ENCODE measurements at places on chromosomes 4 and X.

- DNase-seq, result no peak
Measured at GRCh38 chrX:24347881-24348280, 12.6 kb upstream of the SUPT20HL1 start.

- DNase-seq, result no peak
Measured at GRCh38 chr4:6078560-6078959, 60.3 kb upstream of the C4orf50 start.

DNA sequence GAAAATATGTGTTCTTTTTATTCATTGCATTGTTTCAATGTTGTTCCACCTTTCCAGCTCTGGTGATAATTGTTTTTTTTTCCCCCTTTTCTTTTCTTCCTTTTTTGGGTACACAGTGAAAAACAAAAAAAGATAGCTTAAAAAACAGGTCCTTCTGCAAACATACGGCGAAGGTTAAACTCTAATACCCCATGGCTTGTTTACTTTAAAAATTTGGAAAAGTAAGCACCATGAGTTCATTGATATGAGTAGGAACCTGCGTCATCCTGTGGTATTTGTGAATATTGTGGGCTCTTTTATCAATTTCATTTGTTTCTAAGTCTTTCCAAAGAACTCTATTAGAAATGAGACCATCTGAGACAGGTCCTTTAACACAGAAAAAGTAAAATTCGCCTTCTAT is 123.5 kb downstream of the CHRNA9 start:
- no peak for DNase-seq

DNA sequence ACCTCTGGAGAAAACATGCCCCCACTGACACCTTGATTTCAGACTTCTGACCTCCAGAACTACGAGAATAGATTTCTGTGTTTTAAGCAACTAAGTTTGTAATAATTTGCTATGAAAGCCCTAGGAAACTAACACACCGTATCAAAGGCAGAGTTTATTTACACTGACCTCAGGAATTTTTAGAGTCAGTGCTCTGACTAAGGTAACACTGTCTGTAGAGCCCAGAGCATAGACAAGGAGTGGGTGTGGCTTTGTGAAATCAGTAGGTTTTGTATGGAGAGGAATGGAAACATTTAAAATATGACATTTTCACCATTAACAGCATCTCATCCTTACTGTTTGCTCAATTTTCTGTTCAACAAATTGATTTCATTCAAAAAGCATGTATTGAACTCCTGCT is 764.4 kb upstream of the PCDH10 start:
- DNase-seq, result no peak

- no peak for DNase-seq
Measured at GRCh38 chrX:110032534-110033147, 29.7 kb downstream of the TMEM164 start.

DNA sequence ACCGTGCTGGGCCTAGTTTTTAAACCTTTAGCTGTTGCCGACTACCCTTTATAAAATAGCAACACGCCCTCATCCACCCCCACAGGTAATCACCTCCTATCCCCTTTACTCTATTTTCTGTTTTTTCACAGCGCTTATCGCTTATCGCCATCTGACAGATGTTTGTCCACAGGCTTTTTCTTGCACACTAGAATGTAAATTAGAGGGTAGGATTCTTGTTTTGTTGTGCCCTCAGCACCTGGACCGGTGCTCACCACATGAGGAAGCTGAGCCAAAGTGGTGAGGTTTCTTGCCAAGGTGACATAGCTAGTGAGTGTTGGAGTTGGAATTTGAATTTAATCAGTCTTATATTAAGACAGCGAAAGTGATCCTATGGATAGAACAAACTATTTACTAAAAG is 2.9 kb upstream of the RBBP7 start:
- DNase-seq, result no peak

DNA sequence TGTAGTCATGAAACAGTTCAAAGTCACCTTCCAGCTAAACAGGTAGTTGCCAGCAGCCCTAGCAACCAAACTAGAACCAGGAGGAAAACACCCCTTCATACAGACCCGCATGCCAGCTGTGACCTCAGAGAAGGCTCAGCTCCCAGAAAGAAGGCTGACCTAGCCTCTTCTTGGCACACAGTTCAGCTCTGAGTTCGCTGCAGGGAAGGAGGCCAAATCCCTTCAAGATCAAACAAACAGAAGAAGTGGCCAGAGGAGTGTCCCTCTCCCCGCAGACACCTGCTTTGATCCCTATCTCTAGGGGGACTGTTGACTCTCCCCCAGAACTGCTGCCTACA is 56.0 kb downstream of the HADH start:
- DNase-seq, result no peak

DNA sequence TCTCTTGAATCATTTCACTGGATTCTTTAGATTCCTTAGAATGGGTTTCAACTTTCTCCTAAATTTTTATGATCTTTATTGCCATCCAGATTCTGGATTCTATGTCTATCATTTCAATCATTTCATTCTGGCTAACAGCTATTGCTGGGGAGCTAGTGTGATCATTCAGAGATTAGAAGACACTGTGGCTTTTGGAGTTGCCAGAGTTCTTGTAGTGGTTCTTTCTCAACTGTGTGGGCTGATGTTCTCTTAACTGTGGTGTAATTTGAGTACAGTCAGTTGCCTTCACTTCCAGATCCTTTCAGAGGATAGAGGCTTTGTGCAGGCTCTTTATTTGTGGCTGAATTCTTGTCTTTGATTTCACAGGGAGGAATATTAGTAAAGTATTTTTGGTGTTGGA is 12.1 kb upstream of the CSN2 start:
- DNase-seq, result no peak

- DNase-seq, result no peak
Measured at GRCh38 chr4:112975567-112976355, 73.7 kb upstream of the ANK2 start.

- DNase-seq, result no peak
Measured at GRCh38 chr4:41512596-41512995, 25.4 kb upstream of the LIMCH1 start.

DNA sequence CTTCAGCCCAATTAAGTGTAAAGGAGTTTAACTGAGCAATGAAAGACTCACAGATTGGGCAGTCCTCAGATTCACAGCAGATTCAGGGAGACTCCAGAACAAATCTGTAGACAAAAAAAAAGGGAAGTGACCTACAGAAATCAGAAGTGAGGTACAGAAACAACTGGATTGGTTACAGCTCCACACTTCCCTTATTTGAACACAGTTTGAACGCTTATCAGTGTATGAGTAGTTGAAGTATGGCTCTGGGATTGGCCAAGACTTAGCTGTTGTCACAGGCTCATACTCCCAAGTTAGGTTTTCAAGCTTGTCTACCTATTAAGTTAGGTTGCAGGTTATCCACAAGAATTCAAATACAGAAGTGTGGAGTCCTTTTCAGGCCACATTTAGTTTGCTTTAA is 112.4 kb upstream of the ELOVL6 start:
- no peak for DNase-seq

DNA sequence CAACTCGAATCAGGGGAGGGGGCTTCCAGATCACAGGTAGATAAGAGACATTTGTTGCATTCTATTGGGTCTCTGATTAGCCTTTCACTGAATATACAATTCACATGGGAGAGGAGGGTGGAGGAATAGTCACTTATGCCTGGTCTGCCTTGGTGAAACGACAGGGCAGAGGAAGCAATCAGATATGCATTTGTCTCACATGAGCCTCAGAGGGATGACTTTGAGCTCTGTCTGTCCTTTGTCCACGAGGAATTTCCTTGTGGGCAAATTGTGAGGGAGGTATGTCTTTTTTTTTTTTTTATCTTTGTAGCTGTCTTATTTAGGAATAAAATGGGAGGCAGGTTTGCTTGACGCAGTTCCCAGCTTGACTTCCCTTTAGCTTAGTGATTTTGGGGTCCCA is 28.5 kb upstream of the TMSB4X start:
- no peak for DNase-seq

GRCh38 chrX:123210252-123210651 is 26.2 kb downstream of the GRIA3 start:
- DNase-seq, result no peak

DNA sequence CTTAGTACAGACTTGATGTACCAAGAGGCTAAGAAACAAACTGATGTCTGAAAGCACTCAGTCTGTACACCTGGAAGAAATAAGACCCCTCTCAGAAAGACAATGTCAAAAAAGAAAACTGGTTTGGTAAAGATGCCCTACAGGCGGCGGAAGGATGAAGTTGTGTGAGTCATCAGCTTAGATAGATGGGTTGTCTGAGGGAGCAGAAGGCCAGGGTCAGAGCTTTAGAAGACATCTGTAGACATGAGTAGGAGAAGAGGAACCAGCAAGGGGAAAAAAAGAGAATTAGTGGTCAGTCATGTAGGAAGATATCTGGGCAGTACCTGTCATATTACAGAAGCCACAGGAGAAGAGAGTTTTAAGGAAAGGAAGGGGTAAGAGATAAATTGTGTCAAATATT is 8.3 kb downstream of the SRPX2 start:
- DNase-seq, result no peak

GRCh38 chrX:107561468-107562215 is 66.7 kb upstream of the PRPS1 start:
- no peak for DNase-seq

GRCh38 chr4:143352720-143353119 is 16.0 kb downstream of the GAB1 start:
- no peak for DNase-seq

- DNase-seq, result no peak
Measured at GRCh38 chr4:8665406-8666360, 73.1 kb downstream of the CPZ start.

DNA sequence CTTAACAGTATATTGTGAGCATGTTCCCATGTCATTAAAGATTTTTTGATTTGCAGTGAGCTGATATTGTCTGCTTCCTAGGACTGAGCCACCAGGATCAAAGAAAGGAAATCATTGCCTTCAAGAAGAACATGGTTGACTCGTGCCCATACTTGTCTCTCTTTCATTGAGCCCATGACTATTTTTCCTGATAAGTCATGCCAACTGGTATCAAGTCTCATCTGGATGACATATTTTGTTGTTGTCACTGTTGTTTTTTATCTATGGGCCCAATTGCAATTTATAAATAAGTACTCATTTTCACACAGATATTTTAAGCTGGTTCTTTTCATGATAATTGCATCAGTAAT is 10.2 kb upstream of the RHOH start:
- no peak for DNase-seq

DNA sequence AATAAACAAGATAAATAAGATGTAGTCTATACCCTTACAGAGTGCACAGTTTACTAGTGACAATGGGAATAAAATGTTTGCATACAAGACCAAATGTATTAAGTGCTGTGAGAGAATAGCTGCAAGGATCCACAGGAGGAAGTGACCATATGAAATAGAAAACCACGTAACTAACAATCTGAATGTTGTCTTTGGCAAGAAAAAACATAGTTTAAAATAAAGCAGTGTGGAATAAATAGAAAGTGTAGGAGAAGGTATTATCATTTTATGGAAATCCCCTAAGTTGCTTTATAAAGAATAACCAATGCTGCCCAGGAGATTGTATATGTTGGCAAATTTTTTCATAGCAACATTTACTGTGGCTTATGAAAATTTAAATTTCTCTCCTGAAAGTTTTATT is 116.1 kb downstream of the PCDH7 start:
- no peak for DNase-seq

DNA sequence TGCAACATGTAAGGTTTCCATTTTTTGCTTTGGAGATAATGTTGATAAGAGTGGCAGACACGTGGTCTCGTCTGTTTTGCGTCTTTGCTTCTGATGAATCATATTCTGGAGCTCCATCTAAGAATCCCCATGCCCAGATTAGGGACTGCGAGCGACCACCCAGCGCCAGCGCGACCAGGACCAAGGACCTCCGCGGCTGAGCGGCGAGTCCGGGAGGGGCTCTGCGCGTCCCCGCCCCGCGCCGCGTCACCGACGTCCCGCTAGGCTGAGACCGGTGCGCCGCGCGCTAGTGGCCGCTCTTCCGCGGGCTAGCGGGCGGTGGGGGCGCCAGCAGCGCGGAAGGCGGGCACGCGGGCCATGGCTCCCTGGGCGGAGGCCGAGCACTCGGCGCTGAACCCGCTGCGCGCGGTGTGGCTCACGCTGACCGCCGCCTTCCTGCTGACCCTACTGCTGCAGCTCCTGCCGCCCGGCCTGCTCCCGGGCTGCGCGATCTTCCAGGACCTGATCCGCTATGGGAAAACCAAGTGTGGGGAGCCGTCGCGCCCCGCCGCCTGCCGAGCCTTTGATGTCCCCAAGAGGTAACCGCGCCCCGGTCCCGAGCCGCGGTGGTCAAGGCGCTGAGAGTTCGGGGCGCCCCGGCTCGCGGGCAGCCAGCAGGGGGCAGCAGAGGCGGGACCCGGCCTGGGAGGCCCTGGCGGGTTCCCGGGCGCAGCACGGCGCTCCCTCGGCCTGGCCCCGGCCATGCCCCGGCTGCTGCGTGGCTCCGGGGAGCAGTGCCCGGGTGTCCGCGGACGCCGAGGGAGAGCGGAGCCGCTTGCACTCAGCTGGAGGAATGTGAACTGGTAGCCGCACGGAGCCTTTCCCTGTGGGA is at the start of gene SRD5A3:
TSS of gene SRD5A3 (plus strand) at position 263 of the 871 bp plus-strand sequence. CDS start at position 358, 95 bp downstream.
- peak; percentile 60 for DNase-seq

DNA sequence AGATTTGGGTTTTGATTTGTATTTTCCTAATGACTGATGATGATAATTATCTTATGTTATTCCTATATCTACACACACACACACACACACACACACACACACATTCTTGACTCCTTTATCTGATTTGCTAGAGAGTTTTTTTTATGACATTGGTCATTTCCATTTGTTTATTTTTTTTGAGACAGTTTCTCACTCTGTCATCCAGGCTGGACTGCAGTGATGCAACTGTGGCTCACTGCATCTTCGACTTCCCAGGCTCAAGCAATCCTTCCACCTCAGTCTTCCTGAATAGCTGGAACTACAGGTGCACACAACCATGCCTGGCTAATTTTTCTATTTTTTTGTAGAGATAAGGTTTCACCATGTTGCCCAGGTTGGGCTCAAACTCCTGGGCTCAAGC is 6.7 kb downstream of the ZNF81 start:
- no peak for DNase-seq

GRCh38 chr4:142278171-142278570 is 567.9 kb downstream of the INPP4B start:
- DNase-seq, result no peak

DNA sequence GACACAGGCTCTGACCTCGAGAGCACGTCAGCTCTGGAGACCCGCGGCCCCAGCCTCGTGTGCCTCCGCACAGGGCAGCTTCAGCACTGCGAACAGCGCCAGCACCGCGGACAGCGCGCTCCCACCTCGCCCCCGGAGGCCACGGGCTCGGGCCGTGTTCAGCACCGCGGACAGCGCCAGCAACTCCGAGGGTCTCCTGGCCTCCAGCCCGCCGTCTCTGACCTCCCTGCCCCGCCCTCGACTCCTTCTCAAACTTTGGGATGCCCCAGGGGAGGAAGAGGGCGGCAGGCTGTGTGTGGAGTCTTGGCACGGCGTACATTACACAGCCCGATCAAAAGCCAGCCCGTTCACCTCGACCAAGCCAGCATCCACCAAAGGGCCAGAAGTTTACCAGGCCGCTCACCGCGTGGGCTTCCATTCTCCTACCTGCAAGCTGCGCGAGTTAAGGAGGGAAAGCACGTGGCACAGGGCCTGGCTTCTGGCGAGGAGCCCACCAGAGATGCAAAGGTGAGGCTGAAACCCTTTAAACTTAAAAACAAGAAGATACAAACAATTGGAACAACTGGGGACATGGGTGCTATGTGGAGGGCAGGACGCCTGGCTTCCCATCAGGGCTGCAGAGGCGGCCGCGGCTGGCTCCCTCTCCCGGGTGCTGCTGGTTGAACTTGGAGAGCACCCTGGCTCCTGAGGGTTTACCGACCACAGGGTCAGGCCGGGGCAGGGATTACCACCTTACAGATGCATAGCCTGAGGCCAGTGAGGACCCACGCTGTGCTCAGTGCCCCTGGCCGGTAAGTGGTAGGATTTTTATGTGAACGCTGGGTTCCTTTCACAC is 4.5 kb upstream of the NKX1-1 start:
- DNase-seq, result no peak

GRCh38 chr4:89158884-89159503 is 47.7 kb downstream of the TIGD2 start:
- DNase-seq, result no peak
